HT-29 (cell line): ENCODE measurements at places on chromosomes 7 and 10.

DNA sequence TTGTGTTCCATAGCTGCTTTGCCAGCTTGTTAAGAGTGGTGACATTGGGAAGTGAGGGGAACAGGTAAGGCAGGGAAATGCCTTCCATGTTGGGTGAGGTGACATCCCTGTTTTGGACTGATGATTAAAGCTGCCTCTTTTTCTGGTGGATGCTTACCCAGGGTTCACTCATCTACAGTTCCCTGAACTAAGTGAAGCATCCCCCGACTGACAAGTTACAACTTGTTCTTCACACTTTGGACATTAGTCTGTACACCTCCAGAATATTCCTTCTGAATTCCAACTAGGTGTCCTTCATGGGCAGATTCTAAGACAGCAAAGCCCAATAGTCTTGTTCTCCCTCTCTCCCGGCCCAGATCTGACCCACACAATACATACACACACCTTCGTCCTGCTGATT lies 63.4 kb downstream of the HDAC9 start:
- DNase-seq: no peak

DNA sequence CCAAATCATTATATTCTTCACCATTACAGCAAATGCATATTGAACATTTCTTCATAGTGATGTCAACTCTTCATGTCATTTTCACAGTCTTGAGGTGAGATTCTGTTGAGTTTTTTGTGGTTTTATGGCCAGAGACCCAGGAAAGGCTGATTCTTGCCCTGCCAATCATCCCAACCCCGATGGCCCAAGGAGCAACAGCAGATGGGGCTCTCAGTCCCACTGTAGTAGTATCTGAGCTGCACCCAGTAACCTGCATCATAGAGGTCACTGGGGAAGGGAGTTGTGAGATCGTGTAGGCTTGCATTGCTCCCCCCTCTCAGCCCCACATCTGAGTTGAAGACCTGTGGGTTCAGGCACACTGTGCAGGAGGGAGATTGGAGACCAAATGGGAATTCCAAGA lies 26.7 kb downstream of the ZSCAN25 start:
- no peak for DNase-seq

GRCh38 chr10:36736311-36736710 lies 389.1 kb upstream of the ANKRD30A start:
- no peak for DNase-seq

DNA sequence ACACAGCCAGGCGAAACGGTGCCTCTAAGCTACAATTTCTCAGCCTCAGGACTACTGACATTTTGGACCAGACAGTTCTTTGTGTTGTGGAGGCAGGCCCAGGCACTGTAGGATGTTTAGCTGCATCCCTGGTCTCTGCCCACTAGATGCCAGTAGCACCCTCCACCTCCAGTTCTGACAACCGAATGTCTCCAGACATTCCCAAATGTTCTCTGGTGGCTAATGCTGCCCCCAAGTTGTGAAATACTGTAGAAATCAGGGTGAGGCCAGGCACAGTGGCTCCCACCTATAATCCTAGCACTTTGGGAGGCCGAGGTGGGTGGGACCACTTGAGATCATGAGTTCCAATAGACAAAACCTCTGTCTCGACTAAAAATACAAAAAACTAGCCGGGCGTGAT lies 18.2 kb downstream of the HNRNPF start:
- DNase-seq: no peak

DNA sequence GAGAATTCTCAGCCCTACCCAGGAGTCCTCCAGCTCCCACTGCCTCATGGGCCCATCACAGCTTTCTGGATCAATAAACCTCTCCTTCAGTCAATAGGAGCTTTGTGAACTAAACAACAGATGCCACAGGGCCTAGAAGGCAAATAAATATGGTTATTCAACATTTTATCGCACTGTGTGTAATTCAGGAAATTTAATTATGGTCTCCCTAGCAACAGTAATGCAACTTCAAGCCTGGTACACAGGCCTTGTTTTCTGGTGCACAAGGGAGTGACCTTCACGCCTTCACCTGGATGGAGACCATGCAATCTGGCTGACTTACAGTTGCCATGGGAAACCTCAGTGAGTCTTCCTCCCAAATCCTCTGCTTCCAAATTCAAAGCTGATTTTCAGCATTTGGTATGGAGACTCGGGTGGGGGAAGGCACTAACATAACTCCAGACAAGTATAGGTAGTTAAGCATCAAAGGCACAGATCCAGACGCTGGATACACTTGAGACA lies 441.0 kb upstream of the NPVF start:
- DNase-seq: no peak

DNA sequence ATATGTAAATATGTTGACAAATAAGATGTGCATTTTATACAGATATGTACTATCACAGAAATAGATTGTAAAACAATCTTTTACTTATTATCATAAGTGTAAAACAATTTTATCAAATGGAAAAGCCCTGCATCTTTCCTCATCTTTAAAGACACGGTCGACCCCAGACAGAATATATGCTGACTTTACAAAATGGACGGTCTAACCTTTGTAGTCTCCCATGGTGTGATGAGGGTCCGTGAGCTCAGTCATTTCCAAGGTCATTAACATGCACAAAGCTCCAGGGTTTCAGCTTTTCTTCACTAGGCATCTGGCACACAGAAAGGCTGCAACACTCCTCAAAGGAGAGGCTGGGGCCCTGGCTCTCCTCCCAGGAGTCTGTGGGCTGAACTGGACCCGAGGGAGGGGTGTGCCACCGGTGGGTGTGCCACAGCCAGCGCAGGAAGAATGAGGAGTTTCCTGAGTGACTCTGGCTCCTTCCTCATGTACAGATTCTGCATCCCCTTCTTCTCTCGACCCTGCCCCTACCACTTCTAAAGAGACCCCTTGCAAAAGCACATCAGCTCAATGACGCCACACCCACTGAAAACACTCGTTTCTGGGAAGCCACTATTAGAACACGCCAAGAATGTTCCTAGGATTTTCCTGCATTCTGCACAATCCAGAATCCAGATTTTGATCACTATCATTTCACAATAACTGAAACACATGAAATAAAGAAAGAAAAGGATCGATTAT lies 26.2 kb upstream of the ABLIM1 start:
- DNase-seq: peak; percentile 38

DNA sequence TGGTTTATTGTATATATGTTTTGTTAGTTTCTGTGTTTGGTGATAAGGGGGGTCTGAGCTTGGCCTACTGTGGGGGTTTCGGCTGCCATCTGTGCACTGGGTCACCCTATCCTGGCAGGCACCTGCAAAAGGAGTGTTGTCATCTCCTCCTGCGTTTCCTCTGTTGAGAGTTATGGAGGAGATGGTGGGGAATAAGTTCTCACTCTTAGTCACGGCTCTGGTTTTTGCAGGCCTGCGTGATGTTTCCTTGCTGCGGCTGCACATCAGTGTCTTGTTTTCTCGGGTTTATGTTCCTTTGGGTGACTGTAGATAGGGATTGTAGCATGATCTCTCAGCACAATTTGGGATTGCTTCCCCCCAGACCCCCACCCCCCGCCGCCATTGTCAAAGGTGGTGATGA lies 36.8 kb downstream of the CCM2 start:
- DNase-seq: no peak

- DNase-seq: no peak
Measured at GRCh38 chr10:45408421-45409319, 34.7 kb downstream of the ALOX5 start.

DNA sequence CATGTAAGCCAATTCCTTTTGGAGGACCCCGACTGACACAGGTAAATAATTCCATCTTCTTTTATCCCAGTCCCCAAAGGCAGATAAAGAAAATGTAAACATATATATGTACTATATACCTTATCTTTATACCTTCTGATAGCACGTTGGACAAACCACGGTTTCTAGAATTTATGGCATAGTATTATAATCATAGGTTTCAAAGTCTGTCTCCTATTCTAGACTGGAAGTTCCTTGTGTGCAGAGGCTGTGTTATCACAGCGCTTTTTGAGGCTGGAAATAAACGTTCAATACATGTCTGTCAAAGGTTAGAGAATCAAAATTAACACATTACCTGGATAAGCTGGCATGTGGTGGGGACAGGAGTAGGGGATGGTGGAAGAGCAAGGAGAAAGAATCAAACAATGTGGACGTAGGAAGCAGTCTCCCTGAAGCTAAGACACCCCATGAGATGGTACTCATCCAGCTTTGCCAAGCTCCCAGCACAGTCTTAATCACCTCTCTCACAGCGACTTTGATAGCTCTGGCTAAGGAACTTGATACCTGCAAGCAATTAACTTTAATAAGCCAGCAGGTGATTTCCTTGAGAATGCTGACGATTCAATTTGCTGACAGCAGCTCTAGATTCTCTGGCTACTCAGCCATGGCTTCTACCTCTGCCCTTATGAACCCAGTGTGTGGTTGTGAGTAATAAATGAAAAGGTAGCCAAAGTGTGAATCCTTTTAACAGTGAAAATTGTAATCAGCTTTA lies 208.4 kb upstream of the LRRTM3 start:
- no peak for DNase-seq

- DNase-seq: no peak
Measured at GRCh38 chr7:133361806-133362205, 108.9 kb downstream of the EXOC4 start.

- no peak for DNase-seq
Measured at GRCh38 chr7:26439521-26440232, 148.0 kb downstream of the SNX10 start.

- DNase-seq: no peak
Measured at GRCh38 chr7:134289423-134289822, 27.3 kb downstream of the SLC35B4 start.

DNA sequence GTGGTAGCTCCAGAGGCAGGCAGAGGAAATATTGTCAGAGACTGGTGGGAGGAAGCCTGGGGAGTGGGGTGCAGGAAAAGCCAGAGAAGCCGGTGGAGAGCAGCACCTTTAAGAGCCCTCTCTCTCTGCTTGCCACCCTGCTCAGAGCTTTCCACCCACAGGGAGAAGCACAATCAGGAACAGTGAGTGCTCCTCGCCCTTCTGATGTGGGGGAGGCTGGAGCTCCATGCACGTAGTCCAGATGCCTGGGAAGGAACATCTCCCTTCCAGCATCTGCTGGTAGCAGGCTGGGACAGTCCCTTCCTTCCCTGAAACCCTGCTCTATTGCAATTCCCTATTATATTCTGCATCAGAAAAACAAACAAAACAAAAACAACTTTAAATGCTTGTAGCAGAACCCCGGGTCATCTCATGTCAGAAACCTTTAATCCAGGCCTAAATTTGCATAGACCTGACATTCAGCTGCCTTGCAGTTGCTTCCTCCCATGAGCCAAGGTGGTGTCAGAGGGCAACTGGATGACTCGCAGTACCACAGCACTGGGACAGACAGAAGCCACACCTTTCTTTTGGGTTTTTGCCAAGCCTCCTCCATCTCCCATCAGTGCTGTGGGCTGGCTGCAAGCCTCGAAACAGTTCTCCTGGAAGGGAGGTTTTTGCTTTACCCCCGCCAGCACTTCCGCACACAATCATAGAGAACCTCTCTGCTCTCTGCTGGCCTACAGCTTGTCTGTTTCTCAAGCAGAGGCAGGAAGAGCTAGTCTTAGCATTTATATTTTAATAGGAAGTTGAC lies 13.1 kb downstream of the AVPI1 start:
- no peak for DNase-seq

- no peak for DNase-seq
Measured at GRCh38 chr7:3575753-3576531, 274.9 kb downstream of the SDK1 start.

- DNase-seq: no peak
Measured at GRCh38 chr7:102186306-102186705, 100.4 kb upstream of the SH2B2 start.

- peak; percentile 77 for DNase-seq
Measured at GRCh38 chr7:27198138-27198841, 1.6 kb downstream of the HOXA13 start.

DNA sequence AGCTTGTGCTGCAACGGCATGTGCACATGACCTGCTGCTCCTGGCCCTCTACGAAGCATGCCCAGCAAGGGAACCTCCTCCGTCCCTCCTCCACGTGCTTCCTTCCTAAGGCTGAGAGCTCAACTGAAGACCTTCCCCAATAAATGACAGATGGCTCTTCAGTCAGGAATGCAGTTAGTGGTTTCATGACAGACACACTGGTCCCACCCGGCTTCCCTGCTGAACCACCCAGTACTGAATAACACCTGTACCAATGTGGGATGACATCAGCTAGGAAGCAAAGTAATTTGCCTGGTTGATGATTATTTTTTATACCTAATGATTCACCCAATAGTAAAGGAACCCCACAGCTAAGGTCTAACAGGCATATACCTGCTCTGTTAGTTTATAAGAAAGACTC lies 69.1 kb downstream of the SCRN1 start:
- DNase-seq: no peak

GRCh38 chr7:80264769-80265495 lies 130.3 kb downstream of the GNAI1 start:
- DNase-seq: no peak

DNA sequence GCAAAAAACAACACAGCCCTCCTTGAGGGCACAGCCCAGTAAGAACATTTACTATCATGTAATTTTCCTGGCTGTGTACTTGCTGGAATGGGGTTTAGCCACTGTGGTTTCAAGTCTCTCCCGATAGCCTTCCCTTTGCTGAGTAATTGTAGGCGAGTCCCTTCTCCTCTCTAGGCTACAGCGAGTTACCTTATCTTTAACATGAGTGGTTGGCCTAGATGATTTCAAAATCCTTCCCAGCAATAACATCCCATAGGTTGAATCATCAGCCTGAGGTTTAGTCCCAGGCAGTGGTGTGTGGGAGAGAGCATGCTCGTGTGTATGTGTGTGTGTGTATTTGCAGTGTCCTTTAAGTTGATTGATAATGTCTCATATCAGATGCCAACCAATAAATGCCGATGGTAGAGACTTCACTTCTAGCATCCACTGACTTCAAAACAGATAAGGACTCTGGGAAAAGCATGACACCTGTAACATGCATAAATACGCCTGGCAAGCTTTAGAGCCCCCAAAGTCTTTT lies 142.9 kb upstream of the ZMIZ1 start:
- peak; percentile 45 for DNase-seq

- no peak for DNase-seq
Measured at GRCh38 chr10:130300608-130301020, 164.4 kb downstream of the GLRX3 start.

DNA sequence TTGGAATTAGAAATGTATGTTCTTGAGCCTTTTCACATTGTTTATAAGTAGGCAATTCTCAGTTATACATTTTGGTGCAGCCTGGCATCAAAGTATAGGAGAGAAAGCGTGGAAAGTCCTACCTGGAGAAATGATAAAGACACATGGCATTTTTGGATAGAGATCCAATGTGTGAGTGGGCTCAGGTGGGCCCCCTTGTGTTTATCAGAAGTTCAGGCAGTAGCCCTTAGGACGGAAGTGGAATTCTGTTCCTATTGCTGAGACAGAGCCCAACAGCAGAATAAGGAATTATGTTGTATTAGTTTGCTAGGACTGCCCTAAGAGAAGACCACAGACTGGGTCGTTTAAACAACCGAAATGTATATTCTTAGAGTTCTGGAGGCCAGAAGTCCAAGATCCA lies 85.2 kb upstream of the AMPH start:
- DNase-seq: peak; percentile 7
